ENCODE measurements at places on chromosomes 1 and 21.

- DNase-seq: no peak
These were observed 63.0 kb downstream of the DISP3 start for GRCh38 chr1:11541956-11542355.

- no peak for DNase-seq
These were observed 39.1 kb upstream of the PRSS38 start for GRCh38 chr1:227776331-227776771.

GRCh38 chr1:152251391-152251790 lies 27.4 kb upstream of the HRNR start:
- no peak for DNase-seq

DNA sequence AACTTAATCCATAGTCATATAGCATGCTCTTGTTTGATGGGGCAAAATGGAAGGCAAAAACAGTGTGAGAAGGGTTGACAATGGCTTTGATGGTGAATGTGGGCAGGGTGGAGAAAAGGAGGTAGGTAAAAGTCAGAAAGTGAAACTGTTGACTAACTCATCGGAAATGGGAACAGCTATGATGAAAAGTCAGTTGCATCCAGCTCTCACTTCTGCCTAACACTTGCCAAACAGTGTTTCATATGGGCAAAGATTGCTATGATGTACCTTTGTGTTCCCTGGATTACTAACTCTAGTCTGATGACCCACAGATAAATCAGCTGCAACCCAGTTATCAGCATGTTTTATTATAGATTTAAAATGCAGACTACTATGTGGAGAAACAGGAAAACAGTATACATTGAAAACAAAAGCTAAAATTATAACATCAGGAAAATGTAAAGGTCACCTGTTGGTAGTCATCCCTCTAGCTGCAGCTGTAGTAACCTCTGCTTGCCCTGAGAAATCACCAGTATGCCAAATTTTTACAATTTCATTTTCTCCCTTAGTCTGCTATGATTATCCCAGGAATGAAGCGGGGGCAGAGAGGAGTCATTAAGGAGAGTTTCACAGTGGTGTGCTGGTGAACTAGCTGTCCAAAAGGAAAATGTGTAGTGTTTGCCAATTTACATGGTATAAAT lies 11.7 kb downstream of the TNFSF18 start:
- DNase-seq: no peak

GRCh38 chr1:62384276-62385005 lies 52.4 kb upstream of the USP1 start:
- no peak for DNase-seq

- no peak for DNase-seq
These were observed 12.4 kb upstream of the EDARADD start for GRCh38 chr1:236381565-236382158.

DNA sequence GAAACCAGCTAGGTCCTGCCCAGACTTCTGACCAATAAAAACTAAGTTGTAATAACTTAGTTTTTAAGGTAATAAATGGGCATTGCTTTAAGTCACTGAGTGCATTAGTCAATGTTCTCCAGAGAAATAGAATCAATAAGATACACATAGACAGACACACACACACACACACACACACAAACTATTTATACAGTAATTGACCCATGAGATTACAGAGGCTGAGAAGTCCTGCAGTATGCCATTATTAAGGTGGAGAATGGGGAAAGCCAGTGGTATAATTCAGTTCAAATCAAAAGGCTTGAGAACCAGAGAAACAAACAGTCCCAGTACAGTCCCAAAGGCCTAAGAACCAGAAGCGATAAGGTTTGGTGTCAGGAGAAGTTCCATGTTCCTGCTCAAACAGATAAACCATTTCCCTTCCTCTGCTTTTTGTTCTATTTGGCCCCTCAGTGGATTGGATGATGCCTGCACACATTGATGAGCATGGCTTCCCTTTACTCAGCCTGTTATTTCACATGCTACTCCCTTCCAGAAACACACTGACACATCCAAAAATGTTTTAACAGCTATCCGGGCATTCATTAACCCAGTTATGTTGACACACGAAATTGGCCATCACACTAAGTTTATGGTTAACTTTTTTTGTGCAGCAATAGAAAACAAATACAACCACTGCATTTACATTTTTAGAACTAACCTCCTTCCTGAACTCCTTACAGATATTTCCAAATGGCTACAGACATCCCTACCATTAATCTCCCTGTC lies 828.2 kb upstream of the NCAM2 start:
- DNase-seq: no peak

GRCh38 chr1:60922304-60922703 lies 160.1 kb upstream of the NFIA start:
- DNase-seq: no peak

- no peak for DNase-seq
These were observed 7.3 kb upstream of the HPCAL4 start for GRCh38 chr1:39698568-39698967.

DNA sequence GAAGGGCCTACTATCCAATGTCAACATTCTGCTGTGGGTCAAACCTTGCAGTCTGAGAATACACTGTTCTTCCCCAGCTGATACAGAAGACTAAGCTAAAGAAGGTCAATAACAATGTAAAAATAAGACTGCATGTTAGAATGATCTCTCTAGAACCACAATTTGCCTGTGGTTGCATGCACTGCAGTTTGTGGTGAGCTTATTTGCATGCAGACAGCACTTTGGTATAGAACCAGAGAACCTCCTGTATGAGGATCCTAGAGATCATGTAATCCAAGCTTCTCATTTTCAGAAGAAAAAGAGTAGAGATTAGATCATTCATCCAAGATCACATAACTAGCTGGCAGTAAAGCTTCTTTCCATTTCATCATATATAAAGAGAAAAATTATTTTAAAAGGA lies 15.8 kb downstream of the SYNJ1 start:
- no peak for DNase-seq

DNA sequence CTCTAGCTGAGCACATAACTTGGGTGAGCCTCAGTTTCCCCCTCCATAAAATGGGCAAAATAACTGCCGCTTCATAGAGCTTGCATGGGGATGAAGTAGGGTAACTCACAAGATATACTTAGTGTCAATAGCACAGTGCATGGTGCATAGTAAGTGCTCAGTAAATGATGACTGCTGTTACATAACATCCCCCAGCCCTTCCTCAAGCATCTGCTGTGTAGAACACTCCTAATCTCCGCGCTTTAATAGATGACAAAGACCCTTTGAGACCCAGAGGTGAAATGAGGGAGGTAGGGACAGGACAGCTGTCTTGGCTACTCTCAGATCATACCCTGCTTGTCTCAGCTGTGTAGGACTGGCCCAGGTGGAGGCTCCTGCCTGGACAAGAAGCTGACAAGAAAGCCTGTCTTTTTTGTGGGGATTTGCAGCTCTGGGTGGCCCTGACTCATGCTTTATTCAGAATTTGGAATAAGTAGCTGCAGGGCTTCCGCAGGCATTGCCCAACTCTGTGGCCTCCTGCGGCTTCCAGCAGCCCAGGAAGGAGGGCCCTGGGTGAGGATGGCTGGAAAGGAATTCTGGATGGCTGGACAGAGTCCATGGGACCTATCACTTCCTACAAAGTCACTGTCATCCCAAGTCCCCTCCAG lies 20.7 kb upstream of the PADI4 start:
- no peak for DNase-seq

GRCh38 chr1:37656881-37657280 lies 22.2 kb upstream of the RSPO1 start:
- no peak for DNase-seq

GRCh38 chr1:118144684-118145083 lies 40.3 kb downstream of the SPAG17 start:
- no peak for DNase-seq

GRCh38 chr1:231020139-231020601 lies 19.9 kb downstream of the FAM89A start:
- DNase-seq: no peak

DNA sequence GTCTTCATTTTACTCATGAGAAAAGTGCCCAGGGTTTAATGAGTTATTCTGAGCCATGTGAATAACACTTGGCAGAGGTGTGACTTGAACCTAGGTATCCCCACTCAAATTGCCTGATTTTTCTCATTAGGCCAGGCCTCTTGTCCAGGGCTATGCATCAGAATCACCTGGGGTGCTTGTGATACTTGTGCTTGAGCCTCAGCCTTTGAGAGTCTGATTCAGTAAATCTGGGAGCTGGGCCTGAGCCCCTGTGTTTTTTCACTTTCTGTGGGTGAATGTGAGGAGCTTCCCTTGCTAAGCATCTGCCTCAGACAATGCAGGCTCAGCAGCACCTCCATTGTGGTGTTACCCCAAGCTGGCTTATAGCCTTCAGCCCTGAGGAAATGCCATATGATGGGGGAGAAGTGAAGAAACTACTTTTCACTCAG lies 127.1 kb downstream of the S1PR1 start:
- DNase-seq: no peak

GRCh38 chr1:159188375-159188788 lies 16.3 kb upstream of the ACKR1 start:
- no peak for DNase-seq
